ENCODE measurements at places on chromosomes 1 and 21.

DNA sequence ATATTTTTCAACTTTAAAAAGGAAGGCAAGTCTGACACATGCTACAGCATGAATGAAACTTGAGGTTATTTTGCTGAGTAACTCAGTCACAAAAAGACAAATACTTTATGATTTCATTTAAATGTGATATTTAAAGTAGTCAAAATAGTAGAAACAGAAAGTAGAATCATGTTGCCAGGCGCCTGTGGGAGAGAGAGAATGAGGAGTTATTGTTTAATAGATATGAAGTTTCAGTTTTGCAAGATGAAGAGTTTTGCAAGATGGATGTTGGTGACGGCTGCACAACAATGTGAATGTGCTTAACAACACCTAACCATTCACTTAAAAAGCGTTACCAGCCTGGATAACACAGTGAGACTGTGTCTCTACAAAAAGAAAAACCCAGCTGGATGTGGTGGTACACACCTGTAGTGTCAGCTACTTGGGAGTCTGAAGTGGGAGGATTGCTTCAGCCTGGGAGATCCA, 20.7 kb upstream of the ATP1A1 start:
- DNase-seq: no peak

GRCh38 chr1:201938440-201939035, 7.8 kb downstream of the LMOD1 start:
- no peak for DNase-seq

DNA sequence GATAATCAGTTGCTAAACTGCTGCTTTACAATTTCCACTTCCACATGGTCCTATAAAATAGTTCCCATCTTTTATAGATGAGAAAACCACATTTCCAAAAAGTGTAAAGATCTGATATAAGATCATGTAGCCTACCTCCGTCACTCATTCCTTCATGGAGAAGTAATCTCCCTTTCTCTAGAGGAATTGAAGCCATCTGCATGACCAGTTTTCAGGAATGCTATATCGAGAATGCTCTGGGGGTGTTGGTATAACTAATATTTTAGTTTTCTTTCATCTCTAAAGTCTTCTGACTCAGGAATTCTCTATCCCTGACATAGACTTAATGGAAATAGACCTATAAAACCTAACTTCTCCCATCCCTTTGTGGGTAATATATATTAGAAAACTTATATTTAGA, 173.0 kb upstream of the UBE2U start:
- no peak for DNase-seq

DNA sequence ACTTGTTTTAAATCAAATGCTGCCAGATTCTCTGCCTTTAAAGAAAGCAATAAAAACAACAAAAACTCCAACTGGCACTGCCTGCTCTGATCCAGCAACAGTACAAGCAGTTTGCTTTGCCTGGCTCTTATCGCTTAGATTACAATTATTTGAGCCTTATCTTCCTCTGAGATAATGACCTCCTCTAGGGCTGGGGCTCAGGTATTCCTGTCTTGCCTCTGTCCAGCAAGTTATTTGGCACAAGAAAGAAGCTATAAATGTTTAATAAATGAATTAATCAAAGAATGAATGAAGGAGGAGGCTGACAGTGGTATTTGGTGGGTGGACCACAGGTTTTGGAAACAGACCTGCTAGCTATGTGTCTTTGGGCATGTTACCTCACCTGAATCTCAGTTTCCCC, 6.7 kb upstream of the SLC2A1 start:
- DNase-seq: no peak

GRCh38 chr1:232837087-232837486, 31.9 kb downstream of the MAP10 start:
- DNase-seq: no peak

DNA sequence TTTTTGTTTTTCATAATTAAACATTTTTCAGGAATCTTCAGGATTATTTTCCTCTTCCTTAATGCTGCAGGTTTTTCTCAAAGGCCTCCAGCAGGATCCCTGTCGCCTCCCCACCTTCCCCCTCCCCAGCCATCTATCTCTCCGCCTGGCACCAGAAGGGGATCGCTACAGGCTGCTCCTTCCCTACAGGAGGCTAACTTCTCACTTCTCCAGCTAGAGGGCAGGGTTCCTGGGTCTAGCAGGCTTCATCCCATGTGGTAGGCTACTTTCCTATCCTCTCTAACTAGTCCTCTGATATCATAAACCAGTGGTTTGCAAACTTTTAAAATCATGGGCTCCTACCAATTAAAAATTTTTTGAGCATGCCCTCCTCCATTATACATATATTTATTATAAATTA, 104.1 kb downstream of the KCNN3 start:
- DNase-seq: no peak

DNA sequence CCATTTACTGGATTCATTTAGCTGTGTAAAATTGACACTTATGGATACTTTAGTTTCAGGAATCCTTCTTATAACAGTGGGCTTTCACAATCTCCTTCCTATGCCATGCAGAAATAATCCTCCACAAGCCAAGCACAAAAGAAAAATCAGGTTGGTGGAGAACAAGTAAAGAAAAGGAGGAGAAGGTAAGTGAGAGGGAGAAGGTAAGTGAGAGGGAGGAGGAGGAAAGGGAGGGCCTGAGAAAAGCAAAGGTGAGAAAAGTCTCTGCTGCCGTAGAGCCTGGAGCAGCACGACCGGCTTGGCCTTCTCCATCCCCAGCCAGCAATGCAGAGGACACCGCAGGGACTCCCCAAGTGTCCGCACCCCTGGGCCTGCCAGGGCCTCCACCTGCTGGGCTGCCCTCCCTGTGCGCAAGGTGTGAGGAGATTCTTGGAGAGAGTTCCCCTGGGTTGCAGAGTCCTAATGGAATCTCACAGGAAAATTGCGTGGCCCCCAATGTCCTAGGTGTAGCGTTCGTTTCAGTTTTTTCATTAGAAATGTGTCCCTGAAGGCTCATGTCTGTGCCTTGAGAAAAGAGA, 39.0 kb downstream of the PRMT2 start:
- DNase-seq: no peak

Data from cortex of kidney (tissue), 1 donor.